CD4-positive, alpha-beta T cell treated with Interleukin-6 at 100 ng/mL for 8 hours (primary cell): ENCODE measurements at places on chromosomes 7 and 10.

DNA sequence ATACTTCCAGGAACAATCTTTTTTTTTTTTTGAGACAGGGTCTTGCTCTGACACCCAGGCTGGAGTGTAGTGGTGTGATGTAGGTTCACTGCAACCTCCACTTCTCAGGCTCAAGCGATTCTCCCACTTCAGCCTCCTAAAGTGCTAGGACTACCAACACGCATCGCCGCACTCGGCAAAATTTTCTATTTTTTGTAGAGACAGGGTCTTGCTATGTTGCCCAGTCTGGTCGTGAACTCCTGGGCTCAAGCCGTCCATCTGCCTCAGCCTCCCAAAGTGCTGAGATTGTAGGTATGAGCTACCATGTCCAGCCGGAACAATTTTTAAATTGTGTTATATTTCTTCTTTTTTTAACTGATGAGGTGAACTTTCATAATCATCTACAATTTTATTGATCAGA, 2.1 kb downstream of the ZNF511 start:
- no peak for DNase-seq

DNA sequence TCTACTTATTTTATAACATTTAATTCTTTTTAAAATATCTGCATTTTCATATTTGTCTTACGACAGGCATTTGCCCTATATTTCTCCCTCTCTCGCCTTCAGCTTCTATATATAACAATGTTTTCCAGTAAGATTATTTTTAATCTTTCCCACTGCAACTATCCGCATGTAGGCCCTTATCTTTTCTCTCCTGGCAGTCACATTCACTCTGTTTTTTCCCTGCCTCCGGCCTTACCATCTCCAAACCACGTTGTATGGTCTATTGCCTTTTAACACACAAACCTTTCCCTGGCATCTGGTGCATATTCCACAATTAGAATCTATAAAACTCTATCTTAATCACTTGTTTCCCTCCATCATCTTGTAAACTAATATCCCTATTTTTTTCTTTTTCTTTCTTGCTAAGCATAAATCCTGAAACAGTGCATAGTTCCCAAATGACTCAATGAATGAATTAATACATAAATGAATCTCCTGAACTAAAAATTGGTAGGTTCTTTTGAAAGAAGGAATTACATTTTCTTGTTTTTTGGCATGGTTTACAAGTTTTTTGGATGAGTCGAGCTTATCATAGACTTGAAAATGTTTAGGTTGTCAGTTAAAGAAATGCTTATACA, 173.2 kb downstream of the SEMA3A start:
- DNase-seq: no peak

- no peak for DNase-seq
These were observed 59.8 kb upstream of the GDF10 start for GRCh38 chr10:47240173-47240572.

GRCh38 chr10:72336259-72337038, 18.3 kb downstream of the DNAJB12 start:
- no peak for DNase-seq

DNA sequence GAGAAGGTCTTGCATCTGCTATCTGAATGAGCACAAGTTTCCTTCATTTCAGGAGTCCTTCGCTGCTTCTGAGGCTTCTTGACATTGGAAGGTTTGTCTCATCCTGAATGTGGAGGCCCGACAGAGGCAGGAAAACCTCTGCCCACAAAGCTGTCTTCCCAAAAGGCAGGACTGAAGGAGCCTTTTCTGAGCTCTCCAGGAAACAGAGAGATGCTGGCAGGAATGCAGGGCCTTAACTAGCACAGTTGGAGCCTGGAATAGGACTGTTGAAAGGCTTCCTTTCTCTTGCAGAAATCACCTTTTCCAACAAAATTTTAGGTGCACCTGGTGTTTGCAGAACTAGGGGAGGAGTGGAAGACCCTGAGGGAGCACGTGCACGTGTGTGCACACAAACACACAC, 637.4 kb upstream of the MKI67 start:
- no peak for DNase-seq

DNA sequence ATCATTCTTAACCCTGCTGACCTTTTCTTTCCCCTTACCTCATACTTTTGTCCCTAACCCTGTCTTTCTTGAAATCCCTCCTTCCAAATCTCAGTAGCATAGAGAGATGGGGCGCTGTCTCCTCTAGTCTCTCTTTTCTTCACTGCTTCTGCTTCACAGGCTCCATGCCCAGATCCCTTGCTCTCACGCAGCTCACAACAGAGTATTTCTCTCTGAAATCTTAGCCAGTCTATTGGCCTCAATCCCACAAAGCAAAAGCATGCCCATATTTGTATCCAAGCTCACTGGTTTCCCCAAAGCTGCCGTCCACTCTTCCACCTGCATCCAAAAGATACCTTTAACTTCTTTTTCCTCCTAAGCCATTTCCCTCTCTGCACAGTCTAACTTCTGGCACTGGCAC, 526.8 kb downstream of the PLXDC2 start:
- DNase-seq: no peak

DNA sequence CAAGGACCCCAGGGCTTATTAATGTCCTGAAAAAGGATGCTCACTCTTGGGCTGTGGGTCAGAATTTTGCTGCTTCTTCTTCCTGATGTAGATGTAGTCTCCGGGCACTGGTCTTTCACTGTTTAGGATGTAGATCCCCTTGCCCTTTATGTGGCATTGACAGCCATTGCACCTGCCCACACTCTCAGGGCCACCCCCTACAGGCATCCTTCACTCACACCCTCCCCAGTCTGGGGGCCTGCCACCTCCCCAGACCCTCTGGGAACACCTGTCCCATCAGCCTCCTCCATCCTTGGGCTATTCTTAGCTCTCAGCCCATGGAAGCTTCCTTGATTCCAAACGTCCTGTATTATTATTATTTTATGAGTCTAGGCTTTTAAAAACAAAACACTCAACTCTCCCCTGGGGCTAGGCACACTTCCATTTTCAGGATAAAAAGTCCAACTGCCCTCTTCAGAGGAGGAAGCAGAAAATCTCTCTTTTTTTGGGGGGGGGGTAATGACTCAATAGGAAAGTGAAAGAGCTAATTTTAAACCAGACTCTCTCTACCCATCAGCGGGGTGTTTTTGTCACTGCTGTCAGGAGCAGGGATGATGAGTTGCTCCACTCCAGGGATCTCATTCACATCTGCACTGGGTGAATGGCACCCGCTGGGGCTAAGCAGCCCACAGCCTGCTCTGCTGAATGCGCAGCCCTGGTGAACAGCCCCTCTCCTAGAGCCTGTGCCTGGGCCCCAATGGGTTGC, 11.5 kb upstream of the KLRG2 start:
- DNase-seq: no peak

DNA sequence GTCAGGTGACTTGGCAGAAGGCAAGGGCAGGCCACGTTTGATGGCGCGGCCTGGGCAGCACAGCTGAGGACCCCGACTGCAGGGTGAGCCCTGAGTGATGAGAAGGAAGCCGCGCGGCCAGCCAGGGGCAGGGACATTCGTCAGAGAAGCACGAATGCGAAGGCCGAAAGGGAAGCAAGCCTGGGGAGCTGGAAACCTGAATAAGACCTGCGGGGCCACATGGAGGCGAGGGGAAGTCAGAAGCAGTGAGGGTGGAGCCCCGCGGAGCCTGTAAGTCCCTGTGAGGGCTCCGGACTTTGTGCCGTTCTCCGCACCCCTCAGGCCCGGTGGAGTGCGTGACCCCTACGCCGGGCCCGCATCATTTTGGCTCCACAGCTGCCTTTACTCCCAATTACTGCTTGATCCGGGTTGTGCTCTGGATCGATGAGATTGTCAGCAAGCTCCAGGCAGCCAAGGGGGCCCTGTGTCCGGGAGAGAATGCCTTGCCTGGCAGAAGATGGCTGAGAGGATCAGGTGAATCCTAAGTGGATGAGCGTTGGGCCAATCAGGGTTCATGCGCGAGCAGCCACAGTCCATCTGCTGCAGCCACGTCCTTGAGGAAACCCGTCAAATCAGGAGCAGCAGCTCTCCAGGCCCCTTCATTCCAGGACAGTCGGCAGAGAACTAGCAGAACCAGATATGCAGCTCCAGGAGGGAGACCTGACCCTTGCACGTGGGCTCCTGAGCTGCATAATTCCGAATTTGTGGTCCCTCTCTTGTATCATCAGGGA, 293.3 kb upstream of the SHH start:
- DNase-seq: no peak

GRCh38 chr7:85030893-85031292, 156.0 kb downstream of the SEMA3D start:
- no peak for DNase-seq

- no peak for DNase-seq
These were observed 29.0 kb downstream of the CUL1 start for GRCh38 chr7:148727501-148728278.

DNA sequence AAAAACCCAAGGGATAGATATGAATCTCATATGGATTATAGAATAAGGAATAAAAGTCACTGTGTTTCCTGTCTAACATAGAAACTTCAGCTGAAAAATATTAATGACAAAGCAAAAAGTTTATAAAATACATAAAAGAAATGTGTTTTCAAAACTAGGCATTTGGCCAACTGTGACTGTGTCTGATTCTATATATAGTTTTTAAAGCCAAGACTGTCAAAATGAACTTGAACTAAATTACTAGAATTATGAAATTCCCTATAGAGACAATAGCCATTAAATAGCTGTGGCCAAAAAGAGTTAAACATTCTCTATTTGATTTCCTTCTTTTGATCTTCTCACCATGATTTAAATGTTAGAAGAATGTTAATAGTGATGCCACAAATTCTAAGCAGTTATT, 311.2 kb upstream of the SEMA3D start:
- no peak for DNase-seq

DNA sequence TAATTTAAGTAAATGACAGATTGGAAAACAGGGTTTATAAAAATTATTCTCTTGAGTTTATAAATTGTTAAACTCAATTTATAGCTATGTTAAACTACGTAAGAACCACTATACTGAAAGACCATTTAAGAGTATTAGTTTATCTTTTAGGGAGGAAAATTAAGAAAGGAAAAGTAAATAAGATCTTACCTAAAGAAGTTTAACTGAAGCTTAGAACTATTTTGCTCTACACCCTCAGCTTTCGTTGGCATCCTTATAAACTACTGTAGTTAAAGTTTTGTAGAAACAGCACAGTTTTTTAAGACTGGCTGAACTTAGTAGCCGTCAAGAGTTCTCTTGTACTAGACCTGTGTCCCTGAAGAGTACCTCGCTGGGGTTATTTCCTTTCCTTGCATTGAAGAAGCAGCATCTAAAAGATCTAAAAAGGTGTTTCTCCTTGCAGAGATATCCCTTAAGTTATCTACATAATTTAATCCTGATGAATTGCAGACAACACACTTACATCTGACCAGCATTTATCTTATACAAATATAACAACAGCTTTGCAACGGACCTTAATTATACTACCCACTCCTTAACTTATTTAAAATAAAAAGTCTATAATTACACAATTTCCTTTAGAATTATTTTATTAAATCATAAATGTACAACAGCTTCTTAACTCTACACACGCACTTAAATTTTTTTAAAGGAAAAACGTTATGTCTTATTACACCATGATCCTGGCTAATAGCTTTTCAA, 9.1 kb downstream of the HNRNPA2B1 start:
- DNase-seq: no peak

DNA sequence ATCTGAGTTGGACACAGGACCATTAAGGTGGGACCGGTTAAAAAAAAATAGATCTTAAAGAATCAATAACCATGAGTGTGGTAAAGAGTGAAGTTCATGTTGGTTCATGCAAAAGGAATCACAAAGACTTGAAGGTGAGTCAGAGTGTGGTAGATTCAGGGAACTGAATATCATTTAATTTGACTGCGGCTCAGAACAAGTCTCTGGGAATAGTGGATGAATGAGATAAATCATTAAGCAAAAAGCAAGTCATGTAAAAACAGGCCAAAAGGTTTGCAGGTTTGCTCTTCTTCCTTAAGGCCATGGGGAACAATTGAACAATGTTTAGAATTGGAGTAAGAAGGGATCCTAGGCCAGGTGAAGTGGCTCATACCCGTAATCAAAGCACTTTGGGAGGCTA, 385.8 kb downstream of the ETV1 start:
- no peak for DNase-seq

GRCh38 chr7:96016735-96017134, 244.4 kb downstream of the DYNC1I1 start:
- DNase-seq: no peak

DNA sequence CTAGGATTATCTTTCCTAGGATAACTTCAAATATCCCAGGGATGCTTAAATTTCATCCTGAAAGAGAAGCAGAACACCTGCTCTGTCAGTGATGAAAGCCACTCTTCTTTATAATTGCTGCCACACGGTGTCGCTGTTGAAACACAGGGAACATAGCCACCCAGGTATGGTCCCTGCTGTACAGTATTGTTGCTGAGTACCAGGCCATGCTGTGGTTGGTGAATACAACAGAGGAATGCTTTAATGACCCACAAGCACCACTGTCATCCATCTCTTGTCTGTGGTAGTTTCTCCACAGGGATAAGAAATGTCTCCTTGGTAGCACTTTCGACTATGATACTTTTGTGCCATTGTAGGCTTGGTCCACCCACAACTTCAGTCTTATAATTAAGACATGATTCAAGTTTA, 70.6 kb upstream of the STARD3NL start:
- peak; percentile 60 for DNase-seq

DNA sequence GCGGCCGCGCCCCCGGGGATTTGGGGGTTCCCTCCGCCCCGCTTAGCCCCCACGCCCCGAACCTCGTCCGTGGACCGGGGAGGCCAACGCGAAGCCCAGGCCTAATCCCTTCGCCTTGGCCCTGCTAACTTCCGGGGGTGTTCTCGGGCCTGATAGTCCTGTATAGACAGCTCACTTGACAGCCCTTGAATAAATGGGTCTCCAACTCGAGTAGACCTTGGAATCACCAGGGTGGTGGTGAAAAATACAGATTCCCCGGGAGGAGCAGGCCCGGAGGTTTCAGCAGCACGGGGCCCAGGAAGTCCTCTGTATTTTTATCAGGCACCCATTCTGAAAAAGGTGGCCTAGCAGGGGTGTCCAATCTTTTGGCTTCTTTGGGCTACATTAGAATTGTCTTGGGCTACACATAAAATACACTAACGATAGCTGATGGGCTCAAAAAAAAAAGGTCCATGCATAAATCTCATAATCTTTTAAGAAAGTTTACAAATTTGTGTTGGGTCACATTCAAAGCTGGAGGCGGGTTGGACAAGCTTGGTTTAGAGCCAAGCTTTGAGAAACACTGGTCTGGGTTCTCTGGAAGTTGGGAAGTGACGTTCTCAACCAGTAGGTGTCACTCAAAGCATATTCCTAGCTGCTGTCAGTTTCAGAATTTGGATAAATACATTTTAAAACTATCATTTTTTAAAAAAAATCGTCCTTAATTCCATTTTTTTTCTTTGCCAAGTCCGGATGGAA, 221.7 kb downstream of the PHTF2 start:
- peak; percentile 47 for DNase-seq

DNA sequence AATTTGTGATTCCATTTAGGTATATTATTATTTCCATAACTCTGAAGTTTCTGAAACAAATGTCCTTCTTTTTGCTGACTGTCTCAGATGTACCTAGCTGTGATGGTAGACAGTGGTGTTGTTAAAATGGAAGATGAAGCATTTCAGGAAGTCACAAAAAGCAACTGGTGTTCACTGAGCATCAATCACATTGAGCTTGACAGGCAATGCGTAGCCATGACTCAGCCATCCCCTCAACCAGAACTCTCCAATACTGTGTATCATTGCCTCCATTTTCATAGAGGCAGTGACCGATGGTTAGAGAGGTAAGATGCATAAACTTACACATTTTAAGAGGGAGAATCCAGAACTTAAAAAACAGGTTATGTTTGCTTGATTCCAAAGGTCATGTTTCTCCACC, 434.0 kb downstream of the INHBA start:
- DNase-seq: no peak
